RWPE1 (cell line): ENCODE measurements at places on chromosomes 4 and X.

GRCh38 chr4:47930971-47931804 is 16.8 kb upstream of the NFXL1 start:
- DNase-seq: no peak

DNA sequence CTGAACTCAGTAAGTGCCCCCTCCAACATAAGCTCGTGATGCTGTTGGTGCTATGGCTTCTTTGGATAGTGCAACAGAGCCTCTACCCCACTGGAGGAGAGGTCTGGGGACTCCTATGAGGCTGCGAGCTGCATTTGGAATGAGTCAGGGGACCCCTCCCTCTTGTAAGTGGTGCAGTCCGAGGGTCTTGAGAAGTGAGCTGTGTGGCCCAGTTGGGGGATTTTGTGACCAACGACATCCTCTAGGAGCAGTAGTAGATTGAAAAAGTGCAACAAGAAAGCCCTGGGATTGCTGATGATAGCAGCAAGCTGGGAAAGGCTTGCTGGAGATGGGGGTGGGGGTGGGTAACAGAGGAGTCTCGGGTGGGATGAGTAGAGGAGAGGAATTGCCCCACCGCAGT is 3.1 kb downstream of the FRMPD3 start:
- DNase-seq: no peak

- DNase-seq: no peak
These were observed 401 bp upstream of the EDNRA start for GRCh38 chr4:147480502-147480890.

DNA sequence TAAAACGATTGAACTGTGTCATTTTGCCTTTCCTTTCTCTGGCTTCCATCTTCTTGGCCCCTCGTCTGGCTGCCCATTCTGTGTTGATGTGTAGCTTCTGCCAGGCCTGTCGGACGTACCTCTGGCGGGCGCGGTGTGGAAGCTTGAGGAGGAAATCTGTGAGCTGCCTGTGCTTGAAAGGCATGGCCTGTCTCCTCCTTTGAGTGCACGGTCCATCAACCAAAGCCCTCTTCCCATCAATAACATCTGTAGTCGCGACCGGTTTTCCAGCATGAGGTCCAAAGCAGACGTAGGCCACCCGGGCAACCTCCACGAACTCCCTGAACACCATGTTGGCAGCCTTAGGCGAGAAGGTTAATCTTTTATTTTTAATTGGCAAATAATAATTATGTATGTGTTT is 202.7 kb downstream of the CRLF2 start:
- no peak for DNase-seq

DNA sequence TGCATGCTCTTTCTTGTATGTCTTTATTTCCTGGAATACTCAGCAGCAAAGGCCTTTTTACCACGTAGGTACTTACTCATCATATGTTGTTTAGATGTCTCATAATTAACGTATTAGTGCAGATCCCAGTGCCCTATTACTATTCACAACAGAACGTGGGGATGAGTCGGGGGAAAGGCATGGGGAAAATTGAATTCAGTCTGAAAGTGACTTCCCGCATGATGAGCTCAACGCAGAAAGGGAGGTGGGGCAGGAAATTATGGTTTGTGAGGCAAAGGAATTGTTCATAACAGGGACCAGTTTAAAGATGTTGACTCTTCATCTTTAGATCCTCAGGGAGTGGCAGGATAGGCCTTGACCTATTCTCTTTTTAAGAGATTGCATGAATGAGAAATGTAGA is 2.0 kb upstream of the TMPRSS11D start:
- DNase-seq: peak; percentile 83

DNA sequence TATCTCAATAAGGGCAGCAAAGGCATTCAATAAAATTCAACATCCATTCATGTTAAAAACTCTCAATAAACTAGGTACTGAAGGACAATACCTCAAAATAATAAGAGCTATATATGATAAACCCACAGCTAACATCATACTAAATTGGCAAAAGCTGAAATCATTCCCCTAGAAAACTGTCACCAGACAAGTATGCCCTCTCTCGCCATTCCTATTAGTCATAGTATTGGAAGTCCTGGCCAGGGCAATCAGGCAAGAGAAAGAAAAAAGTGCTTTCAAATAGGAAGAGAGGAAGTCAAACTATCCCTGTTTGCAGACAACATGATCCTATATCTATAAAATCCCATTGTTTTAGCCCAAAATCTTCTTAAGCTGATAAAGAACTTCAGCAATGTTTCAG is 116.8 kb downstream of the TENT5D start:
- no peak for DNase-seq

- no peak for DNase-seq
These were observed 9.4 kb downstream of the GPR119 start for GRCh38 chrX:130376077-130376476.

- no peak for DNase-seq
These were observed 135.5 kb downstream of the SOWAHB start for GRCh38 chr4:76762137-76763130.

DNA sequence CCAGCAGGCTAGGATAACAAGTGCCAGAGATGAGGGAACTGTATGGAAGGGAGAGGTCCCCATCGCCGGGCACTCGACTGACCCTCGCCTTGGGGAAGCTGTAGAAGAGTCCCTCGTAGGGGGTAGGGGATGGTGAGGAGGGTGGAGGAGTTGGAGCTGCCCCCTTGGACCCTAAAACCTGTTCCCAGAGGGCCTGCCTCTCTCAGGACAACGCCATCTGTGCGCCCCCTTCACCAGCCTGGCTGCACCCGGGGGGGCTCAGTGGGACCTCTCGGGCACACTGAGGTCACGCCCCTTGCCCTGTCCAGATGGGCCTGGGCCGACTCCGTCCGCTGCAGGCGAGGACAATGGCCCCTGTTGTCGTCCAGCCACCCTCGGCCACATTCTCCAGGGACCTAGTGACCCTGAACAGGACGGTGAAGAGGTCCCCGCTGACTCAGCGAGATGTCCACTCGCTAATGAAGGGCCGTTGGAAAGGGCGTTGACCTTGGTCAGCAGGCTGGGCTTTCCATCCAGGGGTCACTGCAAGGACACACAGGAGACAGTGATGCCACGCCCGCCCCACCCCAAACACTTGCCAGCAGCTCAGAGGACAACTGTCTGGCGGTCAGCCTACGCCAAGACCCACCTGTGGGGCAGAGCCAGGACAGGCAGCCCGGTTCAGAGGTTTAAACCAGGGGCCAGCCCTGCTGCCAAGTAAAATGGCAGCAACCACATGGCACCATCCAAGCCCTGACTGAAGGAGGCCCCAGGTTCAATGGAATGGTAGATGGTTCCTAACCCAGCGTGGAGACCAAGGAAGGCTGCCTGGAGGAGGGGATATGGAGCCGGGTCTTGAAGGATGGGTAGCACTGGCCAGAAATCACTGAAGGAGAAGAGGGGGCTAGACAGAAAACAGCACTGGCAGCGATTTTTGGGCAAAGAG is 51.2 kb downstream of the HMX1 start:
- DNase-seq: no peak

GRCh38 chr4:83197555-83198235 is 83.2 kb upstream of the PLAC8 start:
- no peak for DNase-seq

GRCh38 chr4:76074993-76075600 is 588 bp downstream of the ART3 start:
- DNase-seq: no peak

GRCh38 chr4:37827030-37827685 is 672 bp downstream of the PGM2 start:
- DNase-seq: peak; percentile 36

DNA sequence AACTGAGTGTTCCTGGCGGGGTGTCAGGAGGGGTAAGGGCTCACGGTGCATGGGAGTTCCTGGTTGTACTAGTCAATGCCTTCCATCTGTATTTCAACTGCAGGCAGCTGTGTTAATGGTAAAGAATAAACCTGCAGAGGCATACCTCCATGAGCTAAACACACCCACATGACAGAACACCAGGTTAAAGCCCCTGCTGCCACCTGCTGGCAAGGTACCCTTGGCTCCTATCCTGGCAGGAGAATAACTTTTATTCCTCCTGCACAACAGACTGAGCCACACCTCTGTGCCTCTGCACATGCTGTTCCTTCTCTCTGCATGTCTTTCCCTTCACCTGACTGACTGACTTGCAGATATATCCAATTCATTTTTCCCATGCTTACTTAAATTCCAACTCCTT is 11.1 kb downstream of the ITIH6 start:
- DNase-seq: peak; percentile 18

DNA sequence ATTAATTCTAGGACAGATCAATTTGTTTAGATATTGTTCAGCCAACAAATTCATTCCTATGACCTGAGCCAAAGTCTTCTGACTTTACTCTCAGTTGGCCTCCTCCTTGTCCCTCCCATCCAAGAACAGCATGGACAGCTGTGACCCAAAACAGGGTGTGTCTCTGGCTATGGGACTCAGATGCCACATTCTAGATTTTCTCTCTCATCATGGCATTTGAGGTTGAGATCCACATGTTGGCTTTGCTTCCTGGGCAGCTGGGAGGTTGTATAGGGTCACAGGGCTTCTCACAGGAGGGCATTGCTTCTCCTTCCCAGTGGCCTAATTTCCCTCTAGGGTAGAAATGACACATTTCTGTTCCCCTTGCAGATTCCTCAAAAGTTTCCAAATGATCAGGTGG is 22.6 kb upstream of the EGF start:
- no peak for DNase-seq

DNA sequence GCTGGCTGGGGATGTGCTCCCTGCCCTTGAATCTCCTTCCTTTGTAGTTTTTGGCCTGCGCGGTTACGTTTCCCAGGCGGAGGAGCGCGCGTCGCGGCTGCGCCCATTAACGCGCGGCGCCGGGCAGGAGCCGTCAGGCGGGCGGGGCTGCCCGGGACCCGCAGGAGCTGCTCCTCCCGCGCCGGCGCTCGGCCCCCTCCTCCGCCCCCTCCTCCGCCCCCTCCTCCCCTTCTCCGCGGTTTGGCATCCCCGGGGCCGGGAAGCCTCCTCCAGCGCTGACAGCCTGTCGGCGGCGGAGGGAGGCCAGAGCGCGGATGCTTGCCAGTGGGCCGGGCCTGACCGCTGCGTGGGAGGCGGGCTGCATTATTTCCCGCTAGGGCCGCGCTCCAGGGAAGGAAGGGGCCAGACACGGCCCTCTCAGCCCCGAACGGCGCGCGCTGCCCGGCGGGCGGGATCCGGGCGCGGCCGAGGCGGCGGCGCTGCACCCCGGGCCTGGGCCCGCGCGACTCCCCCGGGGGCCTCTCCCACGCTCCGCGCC is at the start of gene DCLK2:
Gene DCLK2, plus strand, starts transcription at position 405 of the 538 bp plus-strand sequence. CDS start 583 bp downstream, outside the sequence.
- DNase-seq: peak; percentile 46

DNA sequence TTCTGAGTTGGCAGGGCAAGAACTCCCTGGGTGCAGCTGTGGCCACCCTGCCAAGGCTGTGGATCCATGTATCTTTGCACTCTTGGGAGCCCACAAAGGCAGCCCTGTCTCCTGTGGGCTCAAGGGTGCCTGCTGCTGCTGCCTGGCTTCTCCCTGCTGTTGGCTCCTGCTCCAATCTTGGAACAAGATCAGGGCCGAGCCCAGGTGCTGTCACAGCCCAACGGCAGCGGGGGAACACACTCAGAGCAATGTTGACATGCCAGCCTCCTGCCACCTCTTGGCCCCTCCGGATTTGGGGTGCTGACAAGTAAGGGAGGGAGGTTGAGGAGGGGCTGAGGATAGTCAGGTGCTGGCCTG is 57.9 kb downstream of the COX18 start:
- no peak for DNase-seq

DNA sequence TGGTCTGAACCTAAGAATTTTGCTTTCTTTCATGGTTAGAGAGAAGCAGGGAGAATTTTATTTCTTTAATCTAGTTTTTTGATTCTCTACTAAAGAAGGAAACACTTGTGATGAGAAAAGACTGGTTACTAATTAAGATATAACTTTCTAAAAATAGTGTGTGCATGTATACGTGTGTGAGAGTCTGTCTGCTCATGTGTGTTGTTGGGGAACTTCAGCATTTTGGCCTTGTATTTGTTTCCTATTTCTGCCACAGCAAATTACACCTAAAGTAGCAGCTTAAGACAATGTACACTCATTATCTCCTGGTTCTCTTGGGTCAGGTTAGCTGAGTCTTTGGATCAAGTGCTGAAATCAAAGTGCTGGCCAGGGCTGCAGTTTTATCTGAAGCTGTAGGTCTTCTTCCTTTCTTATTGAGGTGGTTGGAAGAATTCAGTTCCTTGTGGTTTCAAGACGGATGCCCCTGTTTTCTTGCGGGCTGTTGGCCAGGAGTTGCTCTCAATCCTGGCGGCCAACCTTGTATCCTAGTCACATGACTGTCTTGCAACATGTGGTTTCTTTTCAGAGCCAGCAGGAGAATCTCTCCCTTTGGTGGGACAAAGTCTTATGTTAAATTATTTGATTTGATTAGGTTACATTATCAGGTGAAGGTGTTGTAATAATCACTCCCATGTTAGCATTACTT is 188.4 kb upstream of the CLNK start:
- no peak for DNase-seq

DNA sequence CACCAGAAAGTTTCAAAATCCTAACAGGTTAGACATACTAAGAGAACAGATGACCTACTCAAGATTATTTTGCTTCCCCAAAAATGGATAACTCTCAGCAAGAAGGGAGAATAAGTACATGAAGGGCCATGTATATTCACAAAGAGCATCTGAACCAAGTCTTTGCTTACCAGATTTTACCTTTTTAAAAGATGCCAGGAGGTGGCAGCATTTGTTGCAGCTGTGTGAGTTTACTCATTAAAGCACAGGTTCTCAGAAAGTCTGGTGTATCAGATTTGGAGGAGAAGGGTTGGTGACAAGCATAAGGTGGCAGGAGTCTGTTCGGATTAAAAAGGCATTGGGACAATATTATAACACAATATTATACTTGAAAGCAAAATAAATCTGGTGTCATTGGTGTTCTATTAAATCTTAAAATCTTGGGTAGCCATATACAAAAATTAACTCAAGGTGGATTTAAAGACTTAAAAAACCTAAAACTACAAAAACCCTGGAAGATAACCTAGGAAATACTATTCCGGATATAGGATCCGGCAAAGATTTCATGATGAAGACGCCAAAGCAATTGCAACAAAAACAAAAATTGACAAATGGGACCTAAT is 51.3 kb upstream of the NFKB1 start:
- peak; percentile 42 for DNase-seq

DNA sequence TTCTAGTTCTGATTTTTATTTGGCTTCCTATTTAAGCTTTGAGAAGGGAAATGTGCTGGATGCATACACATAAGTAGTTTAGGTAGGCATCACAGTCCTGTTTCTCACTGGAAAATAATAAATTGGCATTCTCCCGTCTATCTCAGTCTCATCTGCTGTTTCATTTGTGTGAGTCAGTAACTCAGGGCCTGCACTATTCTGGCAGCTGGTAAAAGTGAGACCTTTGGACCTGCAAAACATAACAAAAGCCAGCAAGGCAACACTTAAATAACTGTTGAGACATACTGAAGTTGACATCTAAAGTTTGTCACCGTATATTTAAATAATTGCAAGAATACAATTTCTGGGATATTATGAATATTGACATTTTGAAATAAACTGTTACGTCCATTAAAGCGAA is 8.6 kb upstream of the UBQLN2 start:
- no peak for DNase-seq

DNA sequence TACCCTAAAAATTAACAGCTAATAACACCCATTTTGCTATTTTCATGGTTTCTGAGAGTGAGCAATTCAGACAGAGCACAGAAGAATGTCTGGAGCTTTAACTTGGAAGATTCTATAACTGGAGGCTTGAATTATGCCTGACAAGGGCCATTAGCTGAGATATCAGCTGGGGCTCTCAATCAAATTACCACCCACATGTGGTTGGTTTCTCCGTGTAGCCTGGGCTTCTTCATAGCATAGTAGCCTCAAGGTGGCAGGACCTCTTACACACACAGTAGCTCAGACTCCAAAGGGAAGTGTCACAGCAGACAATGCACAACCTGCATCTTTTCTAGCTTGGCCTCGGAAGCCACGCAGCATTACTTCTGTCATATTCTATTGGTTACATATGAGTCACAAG is 127.3 kb downstream of the EFHC2 start:
- no peak for DNase-seq
